ENCODE measurements at places on chromosomes 7 and 10.

DNA sequence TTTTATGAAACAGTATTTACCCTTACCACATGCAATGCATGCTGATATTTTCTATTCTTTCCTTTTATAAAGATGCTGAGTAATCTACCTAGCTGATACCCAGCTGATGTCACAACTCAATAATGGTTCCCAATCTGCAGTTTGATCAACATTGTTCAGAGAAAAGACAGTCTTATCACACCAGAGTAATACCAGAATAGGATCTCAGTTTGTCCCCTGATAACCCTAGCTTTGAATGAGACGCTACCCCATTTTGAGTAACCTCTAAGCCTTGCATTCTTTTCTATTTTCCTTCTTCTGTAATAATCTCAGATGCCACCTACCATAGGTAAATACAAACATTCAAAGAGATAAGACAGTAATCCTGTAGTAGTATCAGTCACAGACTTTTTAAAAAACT is 99.6 kb upstream of the RELN start:
- no peak for DNase-seq

DNA sequence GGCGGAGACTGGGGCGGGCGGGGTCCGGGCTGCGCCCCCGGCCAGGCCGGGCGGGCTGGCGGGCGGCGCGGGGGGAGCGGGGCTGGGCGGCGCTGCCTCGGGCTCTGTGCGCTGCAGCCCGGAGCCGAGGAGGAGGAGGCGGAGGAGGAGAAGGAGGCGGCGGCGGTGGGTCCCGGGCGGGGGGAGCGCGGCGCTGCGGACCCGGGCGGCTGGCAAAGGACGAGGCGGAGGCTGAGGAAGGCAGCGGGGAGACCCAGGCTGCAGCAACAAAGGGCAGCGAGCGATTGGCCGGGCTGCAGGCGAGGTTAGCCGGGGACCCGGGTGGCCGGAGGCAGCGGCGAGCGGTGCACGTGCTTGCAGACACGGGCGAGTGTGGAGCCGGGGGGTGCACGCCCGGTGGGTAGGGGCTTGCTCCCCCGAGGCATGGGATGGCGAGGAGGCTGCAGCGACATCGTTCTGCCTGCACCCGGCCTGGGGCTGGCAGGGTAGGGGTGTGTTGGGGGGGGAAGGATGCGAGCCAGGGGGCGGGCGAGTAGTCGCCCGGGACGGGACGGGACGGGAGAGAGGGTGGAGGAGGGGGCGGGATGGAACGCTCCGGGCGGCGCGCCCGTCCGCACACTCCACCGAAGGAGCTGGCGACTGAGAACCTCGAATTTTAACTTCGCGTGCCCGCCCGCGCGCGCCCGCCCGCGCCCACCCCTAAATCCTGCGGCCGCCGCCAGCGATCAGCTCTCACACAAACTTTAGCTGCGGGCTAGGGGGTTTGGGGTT is 844 bp upstream of the KAT6B start:
- DNase-seq = peak; percentile 51

- no peak for DNase-seq
Measured at GRCh38 chr7:117145333-117145732, 177.5 kb downstream of the WNT2 start.

GRCh38 chr10:99850021-99850766 is 67.8 kb downstream of the ABCC2 start:
- no peak for DNase-seq

- DNase-seq = peak; percentile 75
Measured at GRCh38 chr10:80485076-80485945, 31.2 kb downstream of the TSPAN14 start.

DNA sequence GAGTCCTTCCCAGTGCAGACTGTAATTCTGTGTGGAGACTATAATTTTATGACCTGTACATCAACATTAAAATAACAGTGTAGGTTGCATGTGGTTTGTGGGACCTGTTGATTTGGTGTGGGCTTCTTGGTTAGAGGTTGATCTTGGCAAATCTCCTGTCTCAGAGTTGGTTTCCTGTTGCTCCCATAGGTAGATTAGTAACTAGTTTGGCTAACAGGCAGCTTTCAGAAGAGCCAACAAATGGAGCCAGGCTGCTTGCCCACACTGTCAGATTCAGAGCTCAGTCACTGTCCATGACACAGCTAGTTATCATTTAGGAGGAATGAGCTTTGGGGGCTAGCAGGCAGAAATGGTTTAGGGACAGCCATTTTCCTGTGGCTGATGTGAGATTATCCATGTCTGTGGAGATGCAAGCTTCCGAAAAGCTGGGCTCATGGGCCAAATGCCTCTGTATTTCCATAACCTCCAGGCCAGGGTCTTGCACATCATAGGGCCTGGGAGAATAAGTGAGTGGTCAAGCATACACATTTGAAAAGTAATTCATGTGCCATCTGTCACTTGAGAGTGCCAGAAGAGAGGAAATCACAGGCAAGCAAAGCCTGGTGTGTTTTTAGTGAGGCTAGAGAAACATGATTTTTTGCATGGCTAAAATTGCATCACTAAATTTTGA is 33.4 kb downstream of the CCM2 start:
- no peak for DNase-seq

GRCh38 chr10:62373995-62374861 is at the start of gene ZNF365:
ZNF365 (plus strand) TSS chr10:62374369; CDS start chr10:62376194, 1,825 bp downstream.
- peak; percentile 36 for DNase-seq

- DNase-seq = no peak
Measured at GRCh38 chr10:60304829-60305379, 84.8 kb downstream of the ANK3 start.

GRCh38 chr7:26467104-26467503 is 175.4 kb downstream of the SNX10 start:
- no peak for DNase-seq

DNA sequence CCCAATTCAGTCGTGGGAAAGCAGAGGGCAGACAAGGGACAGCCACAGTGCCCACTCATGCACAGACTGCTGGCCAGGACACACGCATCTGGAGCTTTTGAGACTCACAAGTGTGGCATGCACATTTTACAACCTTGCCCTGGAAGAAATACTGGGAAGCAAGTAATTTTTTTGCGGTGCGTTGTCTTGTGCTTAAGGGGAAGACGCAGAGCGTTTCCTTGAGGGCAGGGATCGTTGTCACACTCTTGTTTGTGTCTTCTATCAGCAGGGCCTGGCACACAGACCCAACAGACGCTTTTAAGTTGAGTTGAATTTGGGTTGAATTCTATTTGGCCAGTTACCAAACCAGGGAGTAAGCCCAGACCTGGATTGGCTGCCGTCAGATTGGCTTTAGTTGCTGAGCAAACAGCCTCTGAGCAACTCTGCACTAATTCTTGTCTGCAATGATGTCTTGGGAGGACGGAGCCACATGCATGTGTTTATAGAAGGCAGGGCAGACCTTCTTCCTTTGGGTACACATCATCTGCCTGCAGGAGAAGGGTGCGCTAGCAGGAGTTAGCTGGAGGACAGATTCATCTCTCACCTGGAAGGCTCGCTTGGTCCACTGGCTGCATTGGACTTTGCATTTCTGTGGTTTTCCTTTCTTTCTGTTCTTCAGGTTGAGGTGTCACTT is 38.4 kb downstream of the IL2RA start:
- no peak for DNase-seq

DNA sequence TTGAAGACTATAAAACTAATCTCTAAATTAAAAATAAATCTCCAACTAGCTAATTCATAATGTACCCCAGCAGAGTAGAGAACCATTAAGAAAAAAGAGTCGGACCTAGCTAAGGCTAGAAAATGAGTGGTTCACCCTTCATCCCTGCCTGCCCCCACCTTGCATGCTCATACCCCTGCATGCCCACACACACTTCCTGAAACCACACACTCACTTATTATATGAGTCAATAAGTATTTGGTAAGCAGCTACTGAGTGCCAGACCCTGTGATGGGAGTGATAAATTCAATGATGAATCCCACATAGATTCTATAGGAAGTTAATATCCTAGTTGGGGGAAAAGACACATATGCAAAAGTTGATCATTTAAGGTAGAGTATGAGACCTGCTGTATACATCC is 152.9 kb upstream of the INHBA start:
- peak; percentile 51 for DNase-seq

DNA sequence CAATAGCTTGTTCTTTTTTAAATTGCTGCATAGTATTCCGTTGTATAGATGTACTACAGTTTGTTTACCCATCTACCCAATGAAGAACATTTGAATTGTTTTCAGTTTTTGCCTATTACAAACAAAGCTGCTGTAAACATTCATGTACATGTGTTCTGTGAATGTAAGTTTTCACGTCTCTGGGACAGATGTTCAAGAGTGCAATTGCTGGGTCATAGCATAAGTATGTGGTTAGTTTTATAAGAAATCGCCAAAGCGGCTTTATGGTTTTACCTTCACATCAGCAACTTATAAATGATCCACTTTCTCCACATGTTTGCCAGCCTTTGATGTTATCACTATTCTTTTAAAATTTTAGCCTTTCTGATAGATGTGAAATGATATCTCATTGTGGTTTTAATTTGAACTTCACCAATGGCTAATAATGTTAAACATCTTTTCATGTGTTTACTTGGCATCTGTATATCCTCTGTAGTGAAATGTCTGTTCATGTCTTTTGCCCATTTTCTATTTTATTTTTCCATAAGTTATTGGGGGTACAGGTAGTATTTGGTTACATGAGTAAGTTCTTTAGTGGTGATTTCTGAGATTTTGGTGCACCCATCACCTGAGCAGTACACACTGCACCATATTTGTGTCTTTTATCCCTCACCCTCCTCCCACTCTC is 73.5 kb downstream of the TBXAS1 start:
- DNase-seq = no peak

DNA sequence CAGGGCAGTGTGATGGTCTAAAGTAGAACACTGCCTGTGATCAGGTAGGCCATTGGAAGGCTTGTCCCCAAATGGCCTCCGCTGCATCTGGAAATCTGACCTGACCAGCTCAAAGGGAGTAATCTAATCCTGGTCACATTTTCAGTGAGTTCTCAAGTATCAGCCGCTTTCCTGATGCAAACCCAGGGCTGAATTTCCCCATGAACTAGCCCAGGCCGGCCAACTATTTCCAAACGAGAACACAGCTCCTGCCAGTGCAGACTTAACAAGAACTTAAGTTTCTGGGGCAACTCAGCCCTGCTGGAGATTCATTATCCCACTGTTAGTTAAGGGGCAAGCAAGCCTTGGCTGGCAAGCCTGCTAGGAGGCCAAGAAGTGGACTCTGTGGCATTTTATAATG is 59.6 kb upstream of the FAM180A start:
- DNase-seq = no peak

DNA sequence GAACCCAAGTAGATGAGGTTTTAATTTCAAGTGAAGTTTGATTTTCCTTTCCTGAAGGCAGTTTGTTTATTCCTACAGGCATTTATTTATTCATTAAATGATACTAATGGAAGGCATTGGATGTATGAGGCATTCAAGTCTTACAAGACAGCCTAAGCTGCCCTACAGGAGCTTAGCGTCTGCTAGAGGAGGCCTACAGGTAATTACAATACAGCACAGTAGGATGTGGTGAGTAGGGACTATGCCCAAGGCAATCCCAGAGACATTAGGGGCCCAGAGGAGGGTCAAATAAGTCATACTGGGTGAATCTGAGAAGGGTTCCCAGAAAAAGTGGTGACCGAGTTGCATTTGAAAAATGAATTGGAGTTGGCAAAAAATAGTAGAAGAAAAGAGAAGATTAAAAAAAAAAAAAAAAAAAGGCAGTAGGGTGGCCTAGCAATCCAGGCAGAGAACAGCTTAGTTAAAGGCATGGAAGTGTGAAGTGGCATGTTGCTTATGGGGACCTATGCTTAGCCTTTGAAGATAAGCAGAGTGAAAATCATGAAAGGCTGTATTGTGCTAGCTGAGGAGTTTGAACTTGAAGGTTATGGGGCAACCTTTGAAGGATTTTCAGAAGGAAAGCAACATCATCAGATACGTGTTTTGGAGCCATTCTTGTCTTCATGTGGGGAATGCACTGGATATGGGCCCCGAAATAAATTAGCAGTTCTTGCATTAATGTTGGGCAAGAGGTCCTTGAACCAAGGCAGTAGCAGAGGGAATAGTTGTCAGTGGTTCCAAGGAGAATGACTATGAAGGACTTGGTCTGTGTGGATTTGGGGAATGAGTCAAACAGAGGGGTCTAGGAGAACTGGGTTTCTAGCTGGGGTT is 65.5 kb downstream of the SNX10 start:
- no peak for DNase-seq

DNA sequence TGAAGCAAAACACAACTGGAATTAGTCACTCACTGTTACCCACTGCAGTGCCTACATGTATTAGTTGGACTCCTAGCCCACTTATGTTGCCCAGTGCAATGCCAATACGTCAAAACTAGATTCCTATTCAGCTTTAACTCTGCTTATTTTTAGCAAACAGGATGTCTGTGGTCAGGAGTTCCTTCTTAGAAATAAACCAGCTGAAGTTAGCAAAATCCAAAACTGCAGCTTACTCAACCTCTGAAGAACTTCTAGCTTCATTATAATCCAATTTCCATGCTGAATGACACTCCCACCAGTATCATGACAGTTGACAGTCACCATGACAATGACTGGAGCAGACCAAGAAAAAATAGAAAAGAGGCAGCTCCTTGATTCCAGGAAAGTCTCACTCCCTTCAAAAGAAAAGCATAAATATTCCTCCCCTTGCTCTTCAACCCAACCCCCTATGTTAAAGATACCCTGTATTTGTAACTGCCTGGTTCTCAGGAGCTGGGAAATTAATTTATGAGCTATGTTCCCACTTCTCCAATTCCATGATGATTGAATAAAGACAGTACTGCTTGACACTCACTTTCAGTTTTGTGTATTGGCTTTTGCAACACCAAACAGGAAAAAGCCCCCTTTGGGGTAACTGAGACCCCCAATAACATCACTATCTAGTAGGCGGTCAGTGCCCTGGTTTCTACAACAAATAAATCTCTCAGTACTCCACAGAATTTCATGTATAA is 327.4 kb downstream of the SORCS1 start:
- DNase-seq = peak; percentile 92

DNA sequence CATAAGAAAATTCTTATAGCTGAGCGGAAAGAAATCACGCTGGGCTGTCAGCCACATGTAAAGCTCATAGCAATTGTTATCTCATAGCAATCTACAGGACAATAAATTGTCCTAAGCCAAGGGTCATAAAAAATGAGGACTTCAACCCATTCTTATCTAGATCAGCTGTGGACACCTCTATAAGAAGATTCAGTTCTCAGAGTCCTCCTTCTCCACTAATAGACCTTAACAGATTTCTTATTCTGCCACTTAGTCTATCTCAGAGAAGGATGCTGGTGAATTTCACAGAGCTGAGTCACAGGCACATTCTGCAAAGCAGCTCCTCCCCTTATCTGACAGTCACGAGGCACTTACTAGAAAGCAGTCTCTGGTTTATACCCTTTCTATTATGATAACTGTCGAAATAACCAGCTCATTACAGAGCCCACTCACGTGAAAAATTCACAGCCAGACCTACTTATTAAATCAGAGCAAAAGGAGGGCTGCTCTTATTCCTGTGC is 185.3 kb upstream of the PCLO start:
- no peak for DNase-seq

- no peak for DNase-seq
Measured at GRCh38 chr7:137890449-137890921, 43.7 kb upstream of the DGKI start.

GRCh38 chr7:22452142-22452959 is 47.6 kb downstream of the STEAP1B start:
- DNase-seq = peak; percentile 32
